Nucleus accumbens (tissue), 56 donors: ENCODE measurements at places on chromosomes 11 and 22.

- DNase-seq, result no peak
Observed at GRCh38 chr11:16749666-16750065, 11.2 kb downstream of the C11orf58 start.

GRCh38 chr11:115896084-115896483 is 391.9 kb upstream of the CADM1 start:
- no peak for DNase-seq

DNA sequence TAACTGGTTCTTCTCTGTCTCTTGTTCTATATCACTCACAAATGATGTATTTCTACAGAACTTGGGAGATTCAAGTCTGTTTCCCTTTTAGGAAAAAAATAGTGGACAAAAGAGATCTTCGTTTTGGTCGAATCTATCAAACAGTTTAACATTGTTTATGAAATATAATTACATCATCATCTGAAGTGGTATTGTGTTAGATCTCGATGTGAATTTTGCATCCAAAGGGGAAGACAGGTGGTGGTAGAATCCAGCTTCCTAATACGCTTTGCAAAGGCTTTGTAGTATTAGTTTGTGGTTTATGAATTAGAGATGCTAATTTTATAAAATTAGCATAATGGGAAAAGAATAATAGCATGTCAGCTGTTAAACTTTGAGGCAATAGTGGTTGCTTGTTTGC is 3.4 kb downstream of the SIK2 start:
- no peak for DNase-seq

- DNase-seq, result no peak
Observed at GRCh38 chr22:36926721-36927435, 13.4 kb downstream of the CSF2RB start.

GRCh38 chr11:79546351-79546750 is 105.5 kb upstream of the TENM4 start:
- DNase-seq, result no peak

DNA sequence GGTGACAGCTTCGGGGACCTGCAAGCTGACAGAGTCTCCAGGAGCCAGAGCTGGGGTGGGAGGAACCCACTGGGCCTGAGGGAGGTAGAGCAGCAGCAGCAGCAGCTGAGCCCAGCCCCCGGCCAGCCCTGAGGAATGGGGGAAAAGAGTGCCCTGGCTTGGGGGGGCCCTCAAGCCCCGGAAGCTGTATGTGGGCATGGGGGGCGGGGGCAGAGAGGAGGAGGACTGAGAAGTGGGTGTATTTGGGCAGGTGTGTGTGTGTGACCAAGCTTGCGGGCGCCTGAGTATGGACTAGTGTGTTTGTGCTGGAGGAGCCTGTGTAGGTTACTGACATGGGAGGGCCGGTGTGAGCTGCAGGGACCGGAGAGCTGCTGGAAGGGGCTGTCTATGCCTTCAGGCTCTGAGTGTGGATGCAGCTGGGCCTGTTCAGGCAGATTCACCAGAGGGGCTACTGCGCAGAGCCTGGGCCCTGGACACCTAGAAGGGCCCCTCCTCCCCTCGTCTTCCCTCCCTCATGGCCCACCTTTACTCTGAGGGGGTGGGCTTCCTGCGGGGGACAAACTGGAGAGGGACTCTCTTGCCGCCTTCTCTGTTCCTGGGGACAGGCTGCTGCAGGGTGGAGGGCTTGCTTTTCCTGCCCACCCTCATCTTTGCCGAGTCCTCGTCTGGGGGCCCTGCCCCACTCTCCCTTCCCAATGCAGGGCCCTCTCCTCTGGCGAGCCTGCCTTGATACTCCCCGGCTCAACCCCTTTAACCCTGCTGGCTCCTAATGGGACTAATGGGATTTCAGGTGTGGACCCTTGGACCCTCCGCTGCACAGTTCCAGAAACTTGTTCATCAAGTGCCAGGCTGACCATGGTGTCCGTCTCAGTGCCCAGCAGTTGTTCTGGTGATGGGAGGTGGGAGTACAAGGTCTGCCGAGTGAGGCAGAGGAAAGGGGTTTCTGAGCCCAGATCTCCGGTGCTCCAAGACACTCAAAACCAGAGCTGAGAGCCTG is 28.2 kb downstream of the ST3GAL4 start:
- no peak for DNase-seq

DNA sequence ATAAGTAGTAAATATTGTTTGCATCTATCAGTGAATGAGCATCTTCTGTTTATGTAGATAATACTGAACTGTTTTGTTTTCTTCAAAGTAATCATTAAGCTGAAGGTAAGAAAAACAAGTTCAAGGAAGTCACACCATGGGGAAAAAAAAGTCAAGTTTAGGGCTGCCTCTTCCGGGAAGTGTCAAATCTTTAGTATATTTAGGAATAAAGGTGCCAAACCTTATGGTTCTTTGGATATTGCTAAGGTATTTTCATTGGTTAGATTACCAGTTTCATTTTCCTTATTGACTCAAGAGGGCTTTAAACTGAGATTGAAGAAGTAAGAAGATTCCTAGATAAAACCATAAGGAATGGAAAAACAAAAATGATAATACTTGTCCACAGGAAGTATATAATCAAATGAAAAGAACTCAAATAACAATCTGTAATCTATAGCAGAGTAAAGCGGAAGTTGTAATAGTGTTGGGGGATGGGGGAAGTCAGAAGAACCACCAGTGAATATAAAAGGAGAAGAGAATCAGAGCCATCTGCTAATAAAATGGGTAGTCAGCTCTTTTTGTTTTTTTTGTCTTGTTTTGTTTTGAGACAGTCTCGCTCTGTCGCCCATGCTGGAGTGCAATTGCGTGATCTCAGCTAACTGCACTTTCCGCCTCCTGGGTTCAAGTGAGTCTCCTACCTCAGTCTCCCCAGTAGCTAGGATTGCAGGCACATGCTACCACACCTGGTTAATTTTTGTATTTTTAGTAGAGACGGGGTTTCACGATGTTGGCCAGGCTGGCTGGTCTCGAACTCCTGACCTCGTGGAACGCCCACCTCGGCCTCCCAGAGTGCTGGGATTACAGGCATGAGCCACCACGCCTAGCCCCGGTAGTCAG is 2.3 kb downstream of the ATM start:
- no peak for DNase-seq

DNA sequence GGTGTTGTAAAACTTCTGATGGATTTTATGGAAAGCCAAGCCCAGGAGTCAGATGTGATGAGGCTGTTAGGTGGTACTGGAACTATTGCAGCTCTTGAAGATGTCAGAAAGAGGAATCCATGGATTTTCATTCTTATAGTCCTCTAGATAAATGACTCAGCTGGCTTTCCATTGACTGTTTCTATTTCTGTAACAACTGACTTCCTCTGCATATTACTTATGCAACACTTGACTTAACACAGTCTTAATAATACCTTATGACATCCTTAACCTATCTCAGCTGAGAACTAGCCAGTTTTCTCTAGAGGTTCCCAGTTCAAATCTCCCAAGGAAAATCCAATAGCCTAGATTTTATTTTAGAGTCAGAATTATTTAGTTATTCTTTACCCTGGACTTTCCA is 263.8 kb downstream of the LUZP2 start:
- DNase-seq, result no peak

- DNase-seq, result no peak
Observed at GRCh38 chr11:110338684-110339083, 42.3 kb upstream of the RDX start.

DNA sequence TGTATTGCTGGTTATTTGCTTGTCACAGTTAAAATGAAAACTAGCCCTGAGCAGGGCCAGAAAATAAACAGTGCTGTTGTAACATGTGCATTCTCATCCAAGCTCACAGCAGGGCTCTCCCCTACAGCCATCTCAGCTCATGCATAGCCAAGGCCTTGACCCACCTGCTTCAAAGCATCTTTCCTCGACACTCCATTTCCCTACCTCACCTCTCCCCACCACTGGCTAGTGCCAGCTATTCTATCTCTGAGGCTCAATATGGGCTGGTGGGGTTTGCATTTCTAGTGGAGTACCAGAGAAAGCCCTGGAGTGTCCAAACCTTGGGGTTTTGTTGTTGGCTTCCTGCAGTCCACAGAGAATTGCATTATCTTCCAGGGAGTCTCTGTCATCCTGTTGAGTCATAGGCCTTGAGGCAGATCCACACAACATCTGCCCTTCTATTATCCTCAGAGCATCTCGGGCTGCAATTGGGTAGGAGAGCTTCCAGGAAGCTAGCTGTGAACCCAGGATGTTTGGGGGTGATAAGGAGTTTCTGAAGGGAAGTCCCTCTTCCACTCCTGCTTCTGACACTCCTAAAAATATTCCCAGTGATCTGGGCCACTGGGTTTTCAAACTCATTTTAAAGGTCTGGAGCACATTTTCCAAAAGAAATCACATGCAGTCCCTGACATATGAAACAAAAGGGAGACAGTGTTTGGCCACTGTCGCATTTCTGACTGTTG is 36.1 kb upstream of the AMOTL1 start:
- DNase-seq, result no peak

- no peak for DNase-seq
Observed at GRCh38 chr22:36197065-36197440, 4.6 kb downstream of the APOL4 start.

- DNase-seq, result no peak
Observed at GRCh38 chr11:45278714-45279113, 7.4 kb downstream of the SYT13 start.

GRCh38 chr22:17237038-17237668 is 17.9 kb upstream of the ADA2 start:
- no peak for DNase-seq

DNA sequence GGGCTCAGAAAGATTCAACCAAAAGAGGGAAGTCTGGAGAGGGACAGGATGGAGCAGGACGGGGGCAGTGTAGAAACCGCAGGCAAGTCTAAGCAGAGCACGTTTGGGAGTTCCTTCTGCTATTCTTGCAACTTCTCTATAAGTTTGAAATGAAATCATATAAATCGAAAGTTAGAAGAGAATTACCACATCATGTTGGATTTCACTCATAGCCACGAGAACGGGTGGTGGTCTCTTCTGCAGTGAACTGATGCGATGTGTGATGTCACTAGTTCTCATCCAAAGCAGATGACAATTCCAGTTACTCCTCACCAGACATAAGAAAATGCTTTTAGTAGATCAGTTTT is 36.0 kb downstream of the KCNQ1 start:
- DNase-seq, result no peak

- DNase-seq, result no peak
Observed at GRCh38 chr22:49048591-49048990, 779.1 kb downstream of the BRD1 start.
